H1 (cell line): ENCODE measurements at places on chromosomes 5 and 9. TPM values are rescaled to one million over a fixed set of nuclear protein-coding genes. Genes with fewer than 3 reads are reported as not detected.

Gene LCP2
- total RNA-seq, result 0.26 and 0.42 TPM in 2 replicates

Gene SLC6A19
- total RNA-seq, result not detected in 2 replicates

Gene N4BP3
- 36.0 and 39.2 TPM in 2 replicates for total RNA-seq

Gene PPP3R2
- not detected in 2 replicates for total RNA-seq

Gene SCGB3A2
- 63.6 and 74.3 TPM in 2 replicates for total RNA-seq

Gene MOB3B
- total RNA-seq, result 14.9 and 16.1 TPM in 2 replicates

DNA sequence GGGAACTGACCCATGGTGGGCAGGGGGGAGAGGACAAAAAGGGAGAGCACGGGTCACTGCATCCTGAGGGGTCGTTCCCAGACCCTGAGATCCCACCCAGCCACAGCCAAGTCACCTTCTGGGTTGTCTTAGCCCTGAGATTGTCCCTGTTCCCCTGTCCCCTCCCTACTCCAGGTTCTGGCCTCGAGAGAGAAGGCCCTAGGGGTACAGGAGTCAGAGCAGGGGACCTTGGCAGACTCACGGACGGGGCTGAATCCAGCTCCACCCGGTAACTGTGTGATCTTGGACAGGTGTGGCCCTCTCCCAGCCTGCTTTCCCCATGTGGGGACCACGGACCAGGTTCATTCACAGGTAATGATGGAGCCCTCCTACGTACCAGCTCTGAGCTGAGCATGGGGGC, 11.2 kb upstream of the CERCAM start:
- DNase-seq, result no peak
- peaks cover 20% of the 10 kb centered on the region for H3K4me1 ChIP-seq
- no peak overlapping the region for H3K27ac ChIP-seq
- H3K4me3 ChIP-seq, result no peak overlapping the region
- H3K27me3 ChIP-seq, result peaks cover 71% of the 10 kb centered on the region

- no peak for DNase-seq
- H3K27me3 ChIP-seq, result no peaks in the 10 kb centered on the region
- peaks cover 2% of the 10 kb centered on the region; the same call in 1 of the 2 replicates for H3K4me1 ChIP-seq
- no peak overlapping the region for H3K27ac ChIP-seq
- H3K4me3 ChIP-seq, result no peak overlapping the region
Observed at GRCh38 chr9:26170190-26170589, 491.9 kb upstream of the TUSC1 start.

DNA sequence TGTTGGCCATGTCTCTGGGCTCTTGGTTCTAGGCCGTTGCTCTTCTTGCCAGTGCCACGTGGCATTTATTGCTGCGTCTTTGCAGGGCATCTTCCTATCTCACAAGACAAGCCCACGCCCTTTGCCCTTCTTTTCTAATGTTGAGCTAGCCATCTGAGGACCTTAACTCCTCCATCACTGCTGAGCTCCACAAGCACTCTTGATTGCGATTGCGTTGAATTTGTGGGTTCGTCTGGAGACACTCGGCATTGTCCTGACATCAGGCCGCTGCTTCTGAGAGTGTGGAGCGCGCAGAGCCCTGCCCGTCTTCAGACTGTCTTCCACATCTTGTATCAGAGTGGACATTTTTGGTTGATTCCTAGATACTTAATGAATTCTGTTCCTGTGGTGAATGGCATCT, 14.5 kb upstream of the FCN1 start:
- no peak overlapping the region for H3K27ac ChIP-seq
- H3K4me3 ChIP-seq, result no peak overlapping the region
- no peaks in the 10 kb centered on the region for H3K36me3 ChIP-seq
- no peaks in the 10 kb centered on the region for H3K4me1 ChIP-seq

GRCh38 chr5:137195483-137195882, 303.6 kb downstream of the SPOCK1 start:
- no peak overlapping the region for H3K4me3 ChIP-seq
- no peak for DNase-seq
- no peak overlapping the region for H3K27ac ChIP-seq

GRCh38 chr5:148760945-148761638, 65.3 kb upstream of the ADRB2 start:
- no peak overlapping the region for H3K27ac ChIP-seq
- H3K36me3 ChIP-seq, result no peaks in the 10 kb centered on the region
- H3K4me3 ChIP-seq, result no peak overlapping the region
- H3K27me3 ChIP-seq, result no peaks in the 10 kb centered on the region
- DNase-seq, result no peak
- H3K4me1 ChIP-seq, result no peaks in the 10 kb centered on the region

DNA sequence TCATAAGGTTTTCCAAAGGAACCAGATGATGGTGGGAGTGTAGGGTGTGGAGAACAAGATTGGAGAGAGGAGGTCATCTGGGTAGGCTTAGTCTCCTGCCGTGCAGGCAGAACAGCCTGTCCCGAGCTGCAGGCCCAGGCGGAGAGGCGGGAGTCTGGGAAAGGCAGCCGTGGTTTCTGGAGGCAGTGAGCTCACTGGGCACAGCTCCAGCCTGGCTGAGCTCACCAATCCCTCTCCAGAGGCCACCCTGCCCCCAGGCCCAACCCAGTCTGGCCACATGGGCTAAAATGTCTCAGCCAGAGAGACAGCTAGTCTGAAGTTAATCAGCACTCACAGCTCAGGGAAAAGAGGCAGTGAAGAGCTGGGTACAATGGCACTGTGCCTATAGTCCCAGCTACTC, 12.3 kb downstream of the P4HA2 start:
- H3K27ac ChIP-seq, result no peak overlapping the region
- no peaks in the 10 kb centered on the region for H3K36me3 ChIP-seq
- H3K27me3 ChIP-seq, result no peaks in the 10 kb centered on the region
- no peak for DNase-seq
- H3K4me3 ChIP-seq, result no peak overlapping the region

- no peak overlapping the region for H3K4me3 ChIP-seq
- H3K27me3 ChIP-seq, result no peaks in the 10 kb centered on the region
- H3K4me1 ChIP-seq, result no peaks in the 10 kb centered on the region; the same call in 1 of the 2 replicates
- no peak for DNase-seq
- H3K36me3 ChIP-seq, result no peaks in the 10 kb centered on the region
Observed at GRCh38 chr5:169423580-169424278, 122.8 kb upstream of the SLIT3 start.

DNA sequence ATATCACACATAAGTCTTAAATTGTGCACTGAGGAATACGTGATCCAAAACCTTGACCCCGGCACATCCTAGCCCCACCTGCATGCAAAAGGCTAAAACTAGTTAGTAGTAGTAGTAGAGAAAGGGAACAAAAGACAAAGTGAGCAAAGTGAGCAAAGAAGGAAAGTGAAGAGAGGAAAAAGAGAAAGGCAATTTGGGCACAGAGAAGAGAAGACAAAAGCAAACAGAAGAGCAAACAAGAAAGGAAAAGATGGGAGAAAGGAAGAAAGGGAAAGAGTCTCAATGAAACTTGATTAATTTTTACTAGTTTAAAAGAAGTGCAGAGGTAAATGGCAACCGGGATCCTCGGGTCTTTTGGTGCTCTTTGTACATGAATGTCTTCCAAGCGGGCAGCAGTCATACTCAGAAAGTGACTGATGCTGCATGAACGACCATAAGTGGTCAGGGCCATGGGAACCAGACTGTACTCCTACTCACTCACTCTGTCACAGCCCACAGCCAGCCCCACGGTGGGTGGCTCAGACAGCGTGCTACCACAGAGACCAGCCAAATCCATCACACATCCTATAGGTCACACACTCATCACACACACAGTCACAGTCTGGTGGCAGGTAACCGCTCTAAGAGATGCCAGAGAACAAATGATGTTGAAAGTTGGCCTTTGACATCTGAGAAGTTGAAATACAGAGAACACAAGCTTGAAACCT, 203.9 kb downstream of the FBN2 start:
- no peak overlapping the region for H3K4me3 ChIP-seq
- no peak for DNase-seq
- H3K27ac ChIP-seq, result no peak overlapping the region
- H3K27me3 ChIP-seq, result no peaks in the 10 kb centered on the region
- no peaks in the 10 kb centered on the region for H3K4me1 ChIP-seq

DNA sequence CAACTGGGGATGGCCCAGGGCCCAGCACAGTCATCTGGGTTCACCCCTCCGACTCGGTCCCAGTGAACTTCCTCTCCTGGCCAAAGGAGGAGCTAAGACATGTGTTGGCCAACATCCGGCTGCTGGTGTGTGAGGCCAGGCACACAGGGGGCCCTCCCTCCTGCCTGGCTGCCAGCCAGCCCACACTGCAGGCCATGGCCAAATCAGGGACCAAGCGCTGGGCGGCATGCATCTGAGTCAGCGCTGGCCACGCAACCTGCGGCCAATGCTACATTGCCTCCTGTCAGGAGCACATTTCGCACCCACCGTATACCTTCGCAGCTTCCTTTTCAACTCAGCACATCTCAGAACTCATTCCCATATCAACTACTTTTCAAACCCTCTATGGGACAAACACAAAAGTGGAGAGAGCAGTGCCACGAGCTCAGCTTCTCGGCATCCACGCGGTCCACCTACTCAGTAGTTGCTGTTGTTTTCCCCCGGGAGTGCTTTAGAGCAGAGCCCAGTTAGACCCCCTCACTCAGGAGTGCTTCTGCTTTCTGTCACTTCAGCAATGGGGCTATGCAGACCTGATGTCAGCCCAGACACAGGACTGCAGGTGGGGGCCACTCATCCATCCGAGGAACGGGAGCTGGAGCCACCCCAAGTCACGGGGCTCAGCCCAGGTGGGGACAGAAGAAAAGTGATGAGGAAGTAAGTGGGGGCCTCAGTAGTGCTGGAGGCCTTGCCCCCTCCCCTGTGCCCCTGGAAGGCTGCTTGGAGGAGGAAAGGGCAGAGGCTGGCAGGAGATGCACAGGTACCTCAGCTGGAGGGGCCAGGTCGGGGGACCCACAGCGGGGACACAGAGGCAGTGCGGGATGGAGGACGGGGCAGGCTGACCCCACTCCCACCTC, 13.9 kb downstream of the NINJ1 start:
- H3K4me3 ChIP-seq, result no peak overlapping the region
- H3K27ac ChIP-seq, result no peak overlapping the region; the same call in 1 of the 2 replicates
- no peaks in the 10 kb centered on the region for H3K27me3 ChIP-seq
- no peak for DNase-seq
- no peaks in the 10 kb centered on the region for H3K36me3 ChIP-seq

DNA sequence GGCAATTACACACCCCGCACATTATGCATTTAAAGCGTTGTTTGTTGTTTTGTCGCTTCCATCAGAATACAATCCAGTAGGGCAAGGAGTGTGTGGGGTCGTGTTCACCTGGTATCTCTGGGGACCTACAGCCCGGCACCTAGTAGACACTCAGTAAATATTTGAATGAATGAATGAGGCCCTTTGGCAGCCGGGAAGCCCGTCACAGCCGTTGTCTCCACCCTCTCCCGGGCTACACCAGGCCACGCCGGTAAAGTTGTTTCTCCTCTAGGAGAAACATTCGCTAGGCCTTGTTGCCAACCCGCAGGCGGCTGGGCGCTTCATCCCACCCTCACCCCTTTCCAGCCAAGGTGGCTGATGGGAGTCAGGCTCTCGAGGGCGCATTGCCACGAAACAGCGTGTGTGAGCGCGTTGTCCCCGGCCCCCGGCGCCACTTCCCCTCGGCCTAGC, 876 bp upstream of the JAK2 start:
- DNase-seq, result no peak
- no peaks in the 10 kb centered on the region for H3K36me3 ChIP-seq
- no peaks in the 10 kb centered on the region for H3K4me1 ChIP-seq
- no peak overlapping the region; the same call in 1 of the 2 replicates for H3K27ac ChIP-seq

- H3K27me3 ChIP-seq, result no peaks in the 10 kb centered on the region
- no peaks in the 10 kb centered on the region for H3K4me1 ChIP-seq
- DNase-seq, result no peak
- H3K4me3 ChIP-seq, result no peak overlapping the region
Observed at GRCh38 chr5:86979811-86980411, 287.8 kb upstream of the RASA1 start.

DNA sequence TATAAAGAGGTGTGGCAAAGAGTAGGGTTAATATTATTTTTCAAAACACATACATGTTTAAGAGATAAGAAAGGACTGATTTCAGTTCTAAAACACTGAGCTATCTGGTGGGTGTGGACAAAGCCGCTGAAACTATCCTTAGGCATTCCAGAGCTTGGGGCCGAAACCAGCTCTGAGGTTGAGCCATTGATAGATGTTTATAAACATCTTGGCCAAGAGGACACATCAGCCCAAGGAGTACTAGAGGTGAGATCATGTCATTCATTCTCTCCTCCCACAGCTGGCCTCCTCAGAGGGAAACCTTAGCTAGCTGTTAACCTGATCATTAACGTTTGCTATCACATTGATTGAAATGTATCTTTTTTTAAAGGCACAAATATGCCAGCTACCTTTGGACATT, 89.9 kb downstream of the NLN start:
- H3K4me1 ChIP-seq, result no peaks in the 10 kb centered on the region
- DNase-seq, result no peak
- peaks cover 24% of the 10 kb centered on the region for H3K36me3 ChIP-seq
- no peaks in the 10 kb centered on the region for H3K27me3 ChIP-seq
- H3K27ac ChIP-seq, result no peak overlapping the region
- H3K4me3 ChIP-seq, result no peak overlapping the region

DNA sequence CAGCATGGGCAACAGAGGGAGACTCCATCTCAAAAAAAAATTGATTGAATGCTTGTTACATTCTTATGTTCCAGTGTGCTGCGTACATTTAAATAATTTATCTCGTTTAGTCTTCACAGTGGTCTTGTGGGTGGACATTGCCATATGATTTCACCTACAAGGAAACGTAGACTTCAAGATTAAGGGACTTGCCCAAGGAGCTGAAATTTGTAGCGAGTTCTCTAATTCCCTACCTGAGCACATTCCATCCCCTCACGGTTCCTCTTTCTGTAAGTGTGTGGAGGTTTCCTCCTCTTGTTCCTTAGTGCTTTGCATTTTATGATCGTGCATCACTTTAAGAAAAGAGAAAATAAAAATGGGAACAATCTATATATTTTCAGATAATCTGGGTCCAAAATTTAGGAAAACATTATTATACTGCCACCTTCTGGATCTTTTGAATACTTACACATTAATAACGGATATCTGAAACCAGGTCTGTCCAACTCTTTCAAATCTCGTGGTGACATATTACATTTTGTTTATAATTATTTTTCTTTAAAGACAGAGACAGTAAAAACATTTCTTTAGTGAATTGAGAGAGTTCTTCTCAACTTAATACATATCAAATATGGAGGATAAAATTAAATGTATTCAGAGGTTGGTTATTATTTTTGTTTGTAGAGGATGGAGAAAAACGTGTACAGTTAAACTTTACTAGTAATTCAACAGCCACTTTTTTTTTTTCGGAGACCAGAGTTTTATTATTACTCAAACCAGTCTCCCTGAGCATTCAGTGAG, 29.9 kb upstream of the C7 start:
- no peak overlapping the region for H3K4me3 ChIP-seq
- DNase-seq, result no peak
- H3K27me3 ChIP-seq, result no peaks in the 10 kb centered on the region

GRCh38 chr5:43274435-43275114, 38.6 kb downstream of the HMGCS1 start:
- no peak overlapping the region for H3K4me3 ChIP-seq
- no peak overlapping the region for H3K27ac ChIP-seq
- no peaks in the 10 kb centered on the region for H3K27me3 ChIP-seq
- no peaks in the 10 kb centered on the region for H3K36me3 ChIP-seq
- H3K4me1 ChIP-seq, result no peaks in the 10 kb centered on the region
